Coronary artery (tissue), 2 donors: ENCODE measurements at places on chromosomes 2 and 18.

DNA sequence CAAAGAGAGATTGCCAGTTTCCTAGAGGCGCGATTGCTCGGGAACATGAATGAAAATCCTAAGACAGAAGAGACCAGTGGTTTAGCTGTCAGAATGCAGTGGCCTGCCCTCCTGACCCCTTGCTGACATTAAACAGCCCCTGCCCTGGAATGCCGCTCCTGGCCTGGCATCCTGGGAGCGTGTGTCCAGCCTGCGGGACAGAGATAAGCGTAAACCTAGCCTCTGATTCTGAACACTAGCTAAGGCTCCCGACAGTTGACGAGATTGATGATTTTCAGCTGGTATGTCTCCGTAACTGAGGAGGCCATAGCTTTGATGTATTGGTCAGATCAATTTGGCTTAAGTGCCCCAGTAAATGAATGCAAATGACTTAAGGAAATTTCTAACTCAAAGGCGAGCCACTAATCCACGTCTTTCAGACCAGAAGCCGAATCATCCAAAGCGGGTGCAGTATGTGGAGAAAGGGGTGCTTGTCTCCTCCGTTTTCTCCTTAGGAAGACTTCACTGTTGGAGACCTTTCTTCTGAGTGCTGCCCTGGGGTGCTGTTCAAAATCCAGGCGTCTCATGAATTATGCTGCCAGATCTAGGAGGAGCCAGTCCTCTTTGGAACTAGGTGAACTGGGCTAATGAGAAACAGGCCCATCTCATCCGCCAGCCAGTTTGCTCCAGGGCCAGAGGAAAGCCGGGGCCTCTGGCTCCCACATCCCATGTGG is 142.5 kb upstream of the L3MBTL4 start:
- DNase-seq: no peak

DNA sequence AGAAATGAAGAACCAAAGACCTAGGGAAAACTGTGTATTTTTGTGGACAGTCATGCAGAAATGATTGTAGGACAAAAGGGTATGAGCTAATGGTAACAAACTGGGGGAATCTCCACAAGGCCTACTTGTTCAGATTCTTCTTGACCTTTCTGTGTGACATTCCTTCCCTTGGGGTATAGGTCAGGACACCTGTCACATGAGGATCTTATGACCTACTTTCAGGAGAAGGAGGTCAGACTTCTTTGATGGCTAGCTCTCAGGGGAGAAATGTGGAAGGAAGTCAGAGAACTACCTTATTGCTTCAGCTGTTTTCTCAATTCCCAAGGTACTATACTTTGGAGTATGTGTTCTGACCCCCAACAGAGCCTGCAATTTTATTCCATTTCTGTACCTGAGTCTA is 40.7 kb upstream of the TANK start:
- no peak for DNase-seq

- DNase-seq: no peak
These were observed 64.1 kb downstream of the PTPN4 start for GRCh38 chr2:119823734-119824334.

DNA sequence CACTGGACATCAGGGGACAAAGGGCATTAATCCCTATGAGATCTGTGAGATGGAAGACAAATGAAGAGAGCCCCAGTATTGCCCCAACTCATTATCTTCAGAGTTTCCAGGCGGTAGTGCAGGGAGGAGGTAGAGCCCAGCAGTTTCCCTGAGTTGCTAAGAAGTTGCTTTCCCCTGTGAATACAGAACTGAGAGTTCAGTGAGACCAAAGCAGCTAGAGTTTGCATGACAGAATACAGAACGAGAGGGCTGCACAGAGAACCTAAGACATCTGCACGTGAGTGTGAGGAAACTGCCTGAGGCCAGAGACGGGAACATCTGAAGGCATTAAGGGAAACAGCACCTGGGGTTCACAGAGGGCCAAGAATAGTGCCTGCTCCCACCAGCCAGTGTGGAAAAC is 18.1 kb upstream of the PGAP1 start:
- no peak for DNase-seq

- no peak for DNase-seq
These were observed 15.2 kb upstream of the RAPH1 start for GRCh38 chr2:203550266-203550665.

DNA sequence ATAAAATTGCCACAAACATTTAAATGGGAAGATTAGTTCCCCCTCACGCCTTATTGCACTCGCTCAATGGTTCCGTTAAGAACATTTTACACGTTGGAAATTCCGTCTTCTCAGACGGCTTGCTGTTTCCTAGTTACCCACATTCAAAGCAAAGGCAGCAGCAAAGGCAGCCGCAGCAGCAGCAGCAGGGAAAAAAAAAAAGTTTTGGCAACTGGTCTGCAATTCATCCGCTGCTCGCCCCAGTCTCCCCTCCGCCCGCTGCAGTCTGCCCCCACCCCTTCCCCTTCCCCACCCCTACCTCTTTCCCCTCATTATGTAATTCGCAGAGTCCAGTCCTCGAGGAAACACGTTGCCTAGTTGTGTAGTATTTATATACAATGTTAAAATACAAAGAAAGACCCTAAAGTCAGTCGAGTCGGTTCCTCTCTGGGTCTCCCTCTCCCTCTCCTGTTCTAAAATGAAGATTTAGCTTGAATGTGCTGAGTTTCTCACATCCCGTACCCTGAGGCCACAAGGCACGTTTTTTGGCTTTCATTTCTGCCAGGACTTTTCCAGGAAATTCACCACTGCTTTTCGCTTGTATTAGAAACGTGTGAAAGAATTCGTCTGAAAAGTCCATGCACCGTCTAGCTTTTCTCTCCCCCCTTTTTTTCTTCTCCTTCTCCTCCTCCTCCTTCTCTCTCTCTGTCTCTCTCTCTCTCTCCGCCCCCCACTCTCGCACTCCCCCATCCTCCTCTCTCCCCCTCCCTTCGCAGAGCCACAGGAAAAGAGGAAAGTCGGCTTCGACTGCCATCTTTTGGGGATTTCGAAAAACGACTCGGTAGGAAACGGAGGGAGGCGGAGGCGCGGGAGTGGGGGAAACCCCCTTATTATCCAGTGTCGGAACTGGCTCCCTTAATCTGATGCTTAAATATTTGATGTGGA is 140.0 kb downstream of the MEIS1 start:
- DNase-seq: peak; percentile 77

DNA sequence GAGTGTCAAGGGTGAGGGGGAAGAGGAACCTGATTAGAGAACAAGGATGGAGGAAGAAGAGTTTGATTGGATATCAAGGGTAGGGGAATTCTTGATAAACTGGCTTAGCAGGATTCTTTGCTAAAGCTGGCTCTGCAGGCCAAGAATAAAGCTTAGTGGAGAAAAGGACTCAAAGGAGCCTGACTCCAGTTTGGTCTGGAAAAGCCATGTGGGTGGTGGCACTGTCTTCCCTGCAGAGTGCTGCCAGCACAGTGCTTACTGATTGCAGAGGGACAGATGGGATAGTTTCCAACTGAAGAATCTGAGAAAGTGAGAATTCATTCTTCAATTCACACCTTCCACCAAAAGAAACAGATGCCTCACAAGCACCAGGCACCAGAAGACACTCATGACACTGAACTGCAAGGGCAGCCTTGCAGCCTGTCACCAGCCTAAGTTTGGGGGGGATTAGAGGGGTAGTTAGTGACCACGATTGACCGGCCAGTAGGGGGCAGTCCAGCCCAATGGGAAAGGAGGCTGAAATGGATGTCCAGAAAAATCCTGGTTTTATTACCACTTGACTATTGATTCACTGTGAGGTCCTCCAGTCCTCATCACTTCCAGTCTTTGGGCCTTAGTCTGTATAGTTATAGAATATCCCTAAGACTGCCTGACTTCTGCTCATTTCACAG is 334.5 kb downstream of the SMAD2 start:
- no peak for DNase-seq

DNA sequence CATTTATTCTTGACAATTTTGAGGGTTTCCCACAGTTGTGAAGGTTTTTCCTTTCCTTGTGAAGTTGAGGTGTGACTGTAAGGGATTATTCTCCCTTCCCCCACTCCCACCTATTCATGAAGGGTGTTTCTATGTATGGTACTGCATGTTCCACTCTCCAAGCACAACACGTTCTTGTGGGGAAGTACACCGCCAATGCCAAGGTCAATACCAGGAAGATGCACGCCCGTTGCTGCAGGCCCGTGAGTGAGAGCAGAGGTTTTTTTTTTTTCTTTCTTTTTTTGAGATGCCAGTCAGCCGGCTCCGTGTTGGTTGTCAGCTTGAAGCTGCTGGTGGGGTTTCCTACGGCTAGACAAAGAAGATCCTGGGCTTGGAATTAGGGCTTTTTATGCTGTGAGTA is 38.6 kb upstream of the EPHA4 start:
- DNase-seq: no peak

DNA sequence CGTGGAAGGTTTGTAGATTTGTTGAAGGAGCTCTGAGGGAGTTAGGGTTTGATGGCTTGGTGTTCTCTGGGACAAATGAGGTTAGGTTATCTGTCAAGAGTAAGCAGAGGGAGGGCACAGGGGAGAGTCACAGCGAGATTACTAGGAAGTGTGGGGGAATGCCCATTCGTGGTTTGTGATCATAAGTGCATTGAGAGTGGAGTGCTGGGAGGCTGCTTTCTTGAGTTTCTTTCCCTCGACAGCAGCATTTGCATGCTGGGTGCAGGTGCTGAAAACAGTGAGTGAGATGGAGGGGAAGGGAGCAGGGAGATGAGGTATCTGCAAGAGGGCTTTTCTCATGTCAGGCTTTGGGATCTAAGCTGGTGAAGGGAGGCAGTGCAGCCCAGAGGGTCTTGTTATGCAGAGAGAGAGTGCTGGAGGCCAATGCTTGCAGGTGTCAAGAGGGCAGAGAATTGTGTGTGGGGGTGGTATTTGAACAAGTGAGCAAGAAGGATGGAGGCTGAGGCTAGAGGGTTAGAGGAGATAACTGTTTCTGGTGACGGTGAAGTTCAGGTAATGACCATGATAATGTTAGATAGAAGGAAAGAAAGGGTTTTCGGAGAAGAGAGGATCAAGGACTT is 8.8 kb downstream of the RALB start:
- no peak for DNase-seq
